Mesendoderm (in vitro differentiated cells): ENCODE measurements at places on chromosomes 1 and 21.

GRCh38 chr1:51002516-51002915 is 32.5 kb downstream of the CDKN2C start:
- no peaks in the 10 kb centered on the region for H3K27me3 ChIP-seq
- no peaks in the 10 kb centered on the region for H3K36me3 ChIP-seq
- no peak overlapping the region for H3K4me3 ChIP-seq
- DNase-seq = no peak

DNA sequence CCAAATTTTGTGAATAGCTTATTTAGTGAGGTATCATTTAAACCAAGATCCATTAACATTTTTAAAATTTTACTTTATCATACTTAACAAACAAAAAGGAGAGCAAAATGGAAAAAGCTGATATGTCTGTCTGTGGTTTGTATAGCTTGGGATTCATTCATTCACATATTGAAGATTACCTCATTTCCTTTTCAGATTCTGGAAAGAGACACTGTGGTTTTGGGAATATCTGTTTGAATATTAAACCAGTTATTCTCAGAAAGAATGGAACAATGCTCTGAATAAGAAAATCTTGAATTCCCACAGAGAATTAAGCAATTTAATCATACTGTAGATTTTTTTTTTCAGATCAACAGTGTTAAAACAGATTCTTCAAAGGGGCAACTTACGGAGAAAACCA is 93.8 kb upstream of the PRDX6 start:
- H3K4me3 ChIP-seq = no peak overlapping the region
- no peak for DNase-seq
- H3K4me1 ChIP-seq = no peaks in the 10 kb centered on the region
- H3K27me3 ChIP-seq = no peaks in the 10 kb centered on the region
- no peak overlapping the region for H3K27ac ChIP-seq
- H3K36me3 ChIP-seq = no peaks in the 10 kb centered on the region

DNA sequence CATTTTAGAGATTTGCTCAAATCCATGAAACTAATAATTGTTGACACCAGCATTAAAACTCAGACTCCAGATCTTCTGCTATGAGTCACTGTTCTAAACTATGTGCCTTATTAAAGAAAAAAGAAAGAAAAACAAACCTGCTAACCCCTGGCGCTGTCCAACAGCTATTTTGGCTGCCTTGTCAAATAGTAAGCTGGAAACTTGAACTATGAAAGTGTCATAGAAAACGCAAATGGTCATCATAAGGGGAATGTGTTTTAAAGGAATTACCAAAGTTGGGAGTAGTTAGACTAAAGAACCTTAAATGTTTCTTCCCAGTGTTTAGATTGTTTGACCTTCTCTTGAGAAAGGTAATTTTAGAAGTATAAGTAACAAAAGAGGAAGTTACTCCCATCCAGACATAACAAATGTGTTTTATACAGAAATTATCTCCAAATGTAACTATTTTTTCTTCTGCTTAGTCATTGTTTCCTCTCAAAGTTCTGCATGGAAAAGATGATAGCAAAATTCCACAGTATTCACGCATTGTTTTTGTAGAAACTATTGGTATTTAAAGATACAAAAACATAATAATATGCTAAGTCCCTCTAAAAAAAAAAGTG is 272.4 kb downstream of the TPR start:
- no peaks in the 10 kb centered on the region for H3K27me3 ChIP-seq
- no peaks in the 10 kb centered on the region for H3K36me3 ChIP-seq
- H3K4me1 ChIP-seq = no peaks in the 10 kb centered on the region
- no peak for DNase-seq
- H3K4me3 ChIP-seq = no peak overlapping the region

DNA sequence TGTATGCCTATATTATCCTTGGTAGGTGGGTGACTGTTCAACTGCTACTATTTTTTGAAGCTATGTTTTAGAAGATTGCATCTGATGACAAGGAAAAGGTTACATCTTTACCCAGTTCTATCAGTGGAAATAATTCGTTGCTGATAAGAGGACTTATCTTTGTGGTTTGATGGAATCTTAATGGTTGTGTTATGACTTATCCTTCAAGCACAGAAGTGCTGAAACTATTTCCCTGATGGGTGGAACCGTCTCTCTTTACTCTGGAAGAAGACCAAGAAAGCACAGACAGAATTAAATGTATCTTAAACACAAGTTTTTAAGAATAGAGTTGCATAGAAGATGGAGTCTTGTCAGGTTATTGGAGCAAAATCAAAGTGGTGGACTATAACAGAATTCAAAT is 437.7 kb upstream of the KAZN start:
- no peaks in the 10 kb centered on the region for H3K27me3 ChIP-seq
- H3K36me3 ChIP-seq = no peaks in the 10 kb centered on the region
- H3K4me3 ChIP-seq = no peak overlapping the region
- DNase-seq = no peak

- no peak overlapping the region for H3K27ac ChIP-seq
- H3K4me1 ChIP-seq = no peaks in the 10 kb centered on the region
- no peaks in the 10 kb centered on the region for H3K27me3 ChIP-seq
- H3K36me3 ChIP-seq = no peaks in the 10 kb centered on the region
- H3K4me3 ChIP-seq = no peak overlapping the region
These were observed 1366.2 kb downstream of the PLA2G4A start for GRCh38 chr1:188194916-188195315.

GRCh38 chr1:26145041-26145959 is 13.6 kb upstream of the FAM110D start:
- H3K27ac ChIP-seq = no peak overlapping the region
- no peaks in the 10 kb centered on the region for H3K36me3 ChIP-seq
- no peaks in the 10 kb centered on the region for H3K4me1 ChIP-seq
- H3K4me3 ChIP-seq = no peak overlapping the region
- H3K27me3 ChIP-seq = no peaks in the 10 kb centered on the region

GRCh38 chr1:156491151-156491949 is 9.2 kb downstream of the MEF2D start:
- H3K4me3 ChIP-seq = no peak overlapping the region
- no peaks in the 10 kb centered on the region for H3K36me3 ChIP-seq
- H3K27me3 ChIP-seq = no peaks in the 10 kb centered on the region
- H3K4me1 ChIP-seq = peaks cover 29% of the 10 kb centered on the region
- H3K27ac ChIP-seq = no peak overlapping the region

- no peaks in the 10 kb centered on the region for H3K4me1 ChIP-seq
- no peak for DNase-seq
- H3K27me3 ChIP-seq = no peaks in the 10 kb centered on the region
These were observed 45.3 kb upstream of the TNR start for GRCh38 chr1:175788586-175789252.
